ENCODE measurements at places on chromosomes 1 and 21.

GRCh38 chr1:1332774-1333480 is 1.8 kb downstream of the TAS1R3 start:
- DNase-seq, result no peak

DNA sequence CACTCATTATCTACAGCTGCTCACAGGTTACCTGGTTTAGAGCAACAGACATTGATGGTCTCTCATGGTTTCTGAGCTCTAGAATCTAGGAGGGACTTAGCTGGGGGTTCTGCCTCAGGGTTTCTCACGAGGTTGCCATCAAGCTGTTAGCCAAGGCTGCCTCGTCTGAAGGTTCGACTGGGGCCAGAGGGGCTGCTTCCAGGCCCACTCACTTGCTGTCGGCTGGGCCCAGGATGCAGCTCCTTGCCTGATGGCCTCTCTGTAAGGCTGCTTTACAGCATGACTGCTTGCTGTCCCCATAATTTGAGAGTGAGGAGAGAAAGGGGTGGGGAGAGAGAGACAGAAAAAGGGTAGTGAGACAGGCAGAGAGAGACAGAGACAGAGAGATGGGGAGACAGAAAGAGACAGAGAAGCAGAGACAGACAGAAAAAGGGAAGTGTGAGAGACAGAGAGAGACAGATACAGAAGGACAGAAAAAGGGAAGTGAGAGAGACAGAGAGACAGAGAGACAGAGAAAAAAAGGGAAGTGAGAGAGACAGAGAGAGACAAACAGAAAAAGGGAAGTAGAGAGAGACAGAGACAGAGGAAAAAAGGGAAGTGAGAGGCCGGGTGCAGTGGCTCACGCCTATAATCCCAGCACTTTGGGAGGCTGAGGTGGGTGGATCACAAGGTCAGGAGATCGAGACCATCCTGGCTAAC is 106.8 kb upstream of the C1orf174 start:
- DNase-seq, result no peak

DNA sequence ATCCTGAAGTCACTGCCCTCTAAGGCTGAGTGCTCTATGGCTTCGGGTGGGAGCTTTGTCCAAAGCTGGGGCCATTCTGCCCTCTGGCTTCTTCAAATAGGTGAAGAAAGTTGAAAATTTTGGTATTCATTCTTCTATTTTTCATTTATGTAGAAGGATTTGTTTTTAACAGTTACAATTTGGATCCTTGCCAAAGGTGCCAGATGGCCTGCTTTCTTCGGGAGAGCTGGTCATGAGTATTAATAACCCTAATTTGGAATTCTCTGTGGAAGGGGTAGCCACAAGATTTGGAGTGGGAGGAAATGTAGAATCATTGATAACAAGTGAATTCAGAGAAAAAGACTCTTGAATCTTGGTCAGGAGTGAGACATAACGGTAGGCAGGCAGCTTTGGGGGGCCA is 370.4 kb upstream of the ST6GALNAC5 start:
- DNase-seq, result no peak

GRCh38 chr1:112464501-112464900 is 44.3 kb upstream of the WNT2B start:
- DNase-seq, result no peak

DNA sequence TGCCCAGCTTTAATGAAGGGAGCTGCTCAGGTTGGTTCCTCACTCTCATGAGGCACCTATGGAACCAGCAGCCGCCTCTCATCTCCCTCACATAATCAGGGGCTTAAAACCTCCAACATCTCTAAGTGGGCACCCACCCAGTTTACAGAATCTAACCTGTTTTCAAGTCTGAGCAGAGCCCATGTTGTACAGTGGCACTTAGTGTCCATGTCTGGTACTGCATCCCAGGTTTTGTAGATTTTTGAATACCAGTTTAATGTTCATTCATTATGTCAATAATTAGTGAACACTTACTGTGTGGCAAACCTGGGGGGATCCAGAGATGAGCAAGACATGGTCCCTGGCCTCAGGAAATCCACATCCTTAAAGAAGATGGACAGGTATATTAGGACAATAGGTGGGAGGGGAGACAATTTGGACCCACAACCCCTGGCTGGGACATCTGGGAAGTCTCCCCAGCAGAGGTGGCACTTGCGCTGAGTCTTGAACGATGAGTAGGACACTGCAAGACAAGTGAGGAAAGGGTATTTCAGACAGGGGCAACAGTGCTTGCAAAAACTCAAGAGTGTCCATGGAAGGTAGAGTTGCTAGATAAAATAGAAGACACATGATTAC is 83.3 kb downstream of the LACTBL1 start:
- DNase-seq, result no peak

GRCh38 chr1:165153182-165153581 is 203.3 kb downstream of the LMX1A start:
- DNase-seq, result no peak

- no peak for DNase-seq
Measured at GRCh38 chr21:33207449-33208149, 22.1 kb upstream of the IFNAR2 start.

GRCh38 chr1:241079047-241079446 is 278.0 kb downstream of the RGS7 start:
- DNase-seq, result no peak

DNA sequence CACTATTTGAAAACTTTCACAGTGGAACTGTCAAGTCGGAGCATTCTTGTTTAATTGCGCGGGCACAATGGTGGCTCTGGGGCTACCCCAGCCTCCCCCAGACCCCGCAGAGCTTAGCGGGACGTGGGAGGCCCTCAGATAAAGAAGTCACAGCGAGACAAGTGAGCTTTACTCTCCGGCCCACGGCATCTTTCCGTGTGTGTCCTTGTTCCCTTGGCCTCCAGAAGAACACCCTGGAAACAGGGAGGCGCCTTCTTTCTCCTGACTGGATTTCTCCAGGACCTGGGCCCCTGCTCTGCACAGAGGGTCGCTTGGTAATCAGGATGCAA is 382.8 kb downstream of the RRAGC start:
- no peak for DNase-seq

DNA sequence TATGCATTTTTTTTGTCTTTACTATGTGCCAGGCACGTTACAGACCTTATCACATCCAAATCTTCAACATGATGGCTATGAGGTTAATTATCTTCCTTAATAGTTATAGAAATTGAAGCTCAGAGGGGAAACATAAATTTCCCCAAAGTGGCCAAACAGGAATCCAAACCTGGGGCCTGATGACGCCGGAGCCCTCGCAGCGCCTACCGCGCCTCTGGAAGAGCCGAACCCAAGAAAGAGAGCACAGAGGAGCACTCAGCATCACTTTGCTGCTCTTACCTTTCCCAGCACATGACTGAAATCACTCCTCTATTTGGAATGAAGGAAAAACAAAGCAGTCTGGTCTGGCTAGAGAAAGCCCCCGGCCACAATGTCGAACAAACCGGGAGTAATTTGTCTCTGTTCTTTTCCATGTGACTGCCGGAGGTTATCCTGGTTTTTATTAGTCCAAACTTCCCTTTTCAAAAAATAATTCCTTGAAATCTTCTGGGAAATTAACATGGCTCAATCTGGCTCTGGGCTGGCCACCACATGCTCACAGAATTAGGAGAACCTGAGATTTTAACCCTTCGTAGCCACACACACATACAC is 195.5 kb downstream of the ADSS2 start:
- no peak for DNase-seq

DNA sequence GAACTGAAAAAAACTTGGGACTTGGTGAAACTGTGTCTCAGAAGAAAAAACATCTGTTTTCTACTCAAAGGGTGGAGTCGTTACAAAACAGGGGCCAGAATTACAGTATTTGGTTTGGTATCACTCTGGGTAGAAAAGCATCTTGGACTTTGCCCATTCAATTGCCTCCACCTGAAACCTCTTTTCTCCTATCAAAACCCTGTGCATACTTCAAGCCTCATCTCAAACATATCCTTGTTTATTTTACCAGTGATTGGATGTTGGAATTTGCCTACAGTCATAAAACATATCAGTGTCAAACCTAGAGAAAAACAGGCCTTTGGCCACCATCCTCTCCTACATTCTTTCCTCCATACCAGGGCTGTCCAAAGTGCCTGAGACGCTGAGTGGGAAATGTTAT is 281.5 kb downstream of the PLPP3 start:
- DNase-seq, result no peak

DNA sequence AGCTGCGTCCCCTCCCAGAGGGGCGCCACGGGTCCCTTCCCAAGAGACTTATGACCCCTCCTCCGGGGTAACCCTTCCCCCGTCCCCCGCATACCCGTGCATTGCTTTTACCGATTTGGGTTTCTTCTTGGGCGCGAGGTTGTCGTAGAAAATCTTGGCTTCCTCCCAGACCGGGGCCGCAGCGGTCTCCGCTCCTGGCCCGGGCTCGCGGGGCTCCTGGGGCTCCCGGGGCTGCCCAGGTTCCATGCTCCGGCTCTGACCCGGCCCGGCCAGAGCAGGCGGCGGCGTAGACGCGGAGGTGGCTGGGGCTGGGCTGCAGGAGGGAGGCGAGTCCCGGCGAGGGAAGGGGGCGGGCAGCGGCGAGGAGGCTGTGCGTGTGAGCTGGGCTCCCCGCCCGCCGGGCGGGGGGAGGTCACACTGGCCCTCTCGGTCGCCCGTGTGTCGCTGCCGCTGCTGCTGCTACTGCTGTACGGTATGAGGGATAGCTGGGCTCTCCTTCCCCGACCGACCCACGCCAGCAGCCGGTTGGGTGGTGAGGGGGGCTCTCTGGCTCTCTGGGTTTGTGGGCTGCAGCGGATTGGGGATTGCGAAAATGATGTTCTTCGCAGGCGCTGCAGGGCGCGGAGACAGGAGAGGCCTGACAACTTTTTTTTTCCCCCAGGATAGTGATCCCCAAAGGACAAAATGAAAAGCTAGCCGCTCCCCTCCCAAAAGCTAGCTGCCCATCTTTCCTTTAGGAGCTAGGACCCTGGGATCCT is at the start of gene NT5C1A:
NT5C1A (minus strand) TSS at position 315 of the 758 bp plus-strand sequence; CDS start at position 246, 69 bp downstream.
- no peak for DNase-seq

- DNase-seq, result no peak
Measured at GRCh38 chr1:60797351-60797750, 285.0 kb upstream of the NFIA start.

DNA sequence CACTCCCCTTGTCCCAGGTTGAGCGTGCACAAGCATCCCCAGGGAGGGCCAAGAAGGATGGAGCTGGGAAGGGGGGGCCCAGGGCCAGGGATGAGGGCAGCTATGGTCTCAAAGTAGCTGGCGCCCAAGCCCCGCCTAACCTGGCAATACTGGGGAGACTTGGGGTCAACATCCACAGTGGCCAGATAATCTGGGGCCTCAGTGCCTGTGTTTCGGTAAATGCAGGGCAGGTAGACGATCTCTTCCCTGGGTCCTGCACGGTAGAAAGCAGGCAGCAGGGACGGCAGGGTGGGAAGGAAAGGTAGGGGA is 3.2 kb downstream of the SELENBP1 start:
- no peak for DNase-seq

DNA sequence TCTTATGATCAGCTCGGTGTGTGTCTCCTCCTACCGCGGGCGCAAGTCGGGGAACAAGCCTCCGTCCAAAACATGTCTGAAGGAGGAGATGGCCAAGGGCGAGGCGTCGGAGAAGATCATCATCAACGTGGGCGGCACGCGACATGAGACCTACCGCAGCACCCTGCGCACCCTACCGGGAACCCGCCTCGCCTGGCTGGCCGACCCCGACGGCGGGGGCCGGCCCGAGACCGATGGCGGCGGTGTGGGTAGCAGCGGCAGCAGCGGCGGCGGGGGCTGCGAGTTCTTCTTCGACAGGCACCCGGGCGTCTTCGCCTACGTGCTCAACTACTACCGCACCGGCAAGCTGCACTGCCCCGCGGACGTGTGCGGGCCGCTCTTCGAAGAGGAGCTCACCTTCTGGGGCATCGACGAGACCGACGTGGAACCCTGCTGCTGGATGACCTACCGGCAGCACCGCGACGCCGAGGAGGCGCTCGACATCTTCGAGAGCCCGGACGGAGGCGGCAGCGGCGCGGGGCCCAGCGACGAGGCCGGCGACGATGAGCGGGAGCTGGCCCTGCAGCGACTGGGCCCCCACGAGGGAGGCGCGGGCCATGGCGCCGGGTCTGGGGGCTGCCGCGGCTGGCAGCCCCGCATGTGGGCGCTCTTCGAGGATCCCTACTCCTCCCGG is 1.5 kb downstream of the KCNC4 start:
- no peak for DNase-seq

DNA sequence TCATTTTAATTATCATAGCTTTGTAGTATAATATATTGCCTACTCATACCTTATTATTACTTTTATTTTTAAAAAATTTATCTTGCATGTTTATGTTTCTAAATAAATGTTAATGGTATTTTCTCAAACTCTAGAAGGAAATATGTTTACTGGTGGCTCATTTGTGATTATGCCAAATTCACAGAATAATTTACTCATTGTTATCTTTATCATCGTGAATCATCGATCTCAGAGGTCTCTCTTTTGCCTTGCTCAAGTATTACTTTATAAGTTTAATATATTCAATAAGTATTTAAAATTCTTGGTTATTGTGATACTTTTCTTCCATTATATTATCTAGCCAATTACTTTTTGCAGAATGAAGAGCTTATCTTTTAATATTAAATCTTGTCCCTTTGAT is 836.7 kb upstream of the ADAMTS5 start:
- no peak for DNase-seq

GRCh38 chr1:227889863-227890405 is 57.8 kb downstream of the WNT9A start:
- DNase-seq, result peak; percentile 8

Data from progenitor cell of endocrine pancreas (in vitro differentiated cells).